Activated naive CD8-positive, alpha-beta T cell treated with anti-CD3 and anti-CD28 coated beads, Interleukin-2, amount 10 ng/mL, durations not matched to agents 7 days and 5 days (primary cell): ENCODE measurements at places on chromosomes 7 and 10. TPM values are rescaled to one million over a fixed set of nuclear protein-coding genes. Genes with fewer than 3 reads are reported as not detected.
A peak's percentile ranks its signal among the peaks of the same experiment; 100 is the strongest.

- no peak overlapping the region for H3K27ac ChIP-seq
- no peaks in the 10 kb centered on the region for H3K4me1 ChIP-seq
- no peak for DNase-seq
Measured at GRCh38 chr7:33876596-33877274, 28.6 kb upstream of the BMPER start.

- H3K4me3 ChIP-seq, result no peak overlapping the region
- H3K27ac ChIP-seq, result no peak overlapping the region
- no peak for DNase-seq
Measured at GRCh38 chr10:79404231-79404609, 41.2 kb downstream of the ZCCHC24 start.

DNA sequence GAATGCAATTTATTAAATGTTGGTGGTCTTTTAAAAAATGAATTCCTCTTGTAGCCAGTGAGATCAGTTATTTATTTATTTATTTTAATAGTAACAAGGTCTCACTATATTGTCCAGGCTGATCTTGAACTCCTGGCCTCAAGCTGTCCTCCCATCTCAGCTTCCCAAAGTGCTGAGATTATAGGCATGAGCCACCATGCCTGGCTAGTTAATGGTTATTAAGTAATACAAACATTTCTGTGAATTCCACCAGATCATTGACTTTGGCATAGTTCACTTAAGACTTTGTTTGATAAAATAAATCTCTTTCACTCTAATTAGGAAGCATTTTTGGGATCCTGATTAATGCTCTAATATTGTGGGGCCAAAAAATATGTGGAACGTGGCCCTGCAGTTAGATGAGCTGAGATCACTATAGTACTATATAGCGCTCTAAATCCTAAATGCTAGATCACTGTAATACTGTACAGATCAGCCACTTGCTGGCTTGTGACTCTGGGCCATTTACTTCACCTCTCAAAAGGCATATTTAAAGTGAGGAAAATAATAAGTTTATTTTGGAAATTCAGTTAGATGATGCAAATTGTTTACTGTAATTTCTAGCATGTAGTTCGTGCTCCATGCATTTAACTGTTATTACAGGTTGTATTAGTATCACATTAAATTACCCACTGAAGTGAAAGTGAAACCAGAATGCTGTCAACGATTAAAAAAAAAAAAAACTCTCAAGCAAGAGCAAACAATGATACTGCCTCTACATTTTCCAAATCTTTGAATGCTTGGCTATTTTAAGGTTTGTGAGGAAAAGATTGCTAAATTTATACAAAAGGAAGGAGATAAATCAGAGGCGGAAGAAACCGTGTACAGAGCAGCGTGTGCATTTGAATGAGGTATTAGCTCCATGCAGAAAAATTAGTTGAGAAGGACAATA lies 15.9 kb upstream of the FAS start:
- peaks cover 21% of the 10 kb centered on the region for H3K4me1 ChIP-seq
- peak overlapping the region; percentile 99 for H3K4me3 ChIP-seq
- DNase-seq, result no peak
- H3K36me3 ChIP-seq, result peaks cover 4% of the 10 kb centered on the region
- H3K27ac ChIP-seq, result peak overlapping the region; percentile 99

DNA sequence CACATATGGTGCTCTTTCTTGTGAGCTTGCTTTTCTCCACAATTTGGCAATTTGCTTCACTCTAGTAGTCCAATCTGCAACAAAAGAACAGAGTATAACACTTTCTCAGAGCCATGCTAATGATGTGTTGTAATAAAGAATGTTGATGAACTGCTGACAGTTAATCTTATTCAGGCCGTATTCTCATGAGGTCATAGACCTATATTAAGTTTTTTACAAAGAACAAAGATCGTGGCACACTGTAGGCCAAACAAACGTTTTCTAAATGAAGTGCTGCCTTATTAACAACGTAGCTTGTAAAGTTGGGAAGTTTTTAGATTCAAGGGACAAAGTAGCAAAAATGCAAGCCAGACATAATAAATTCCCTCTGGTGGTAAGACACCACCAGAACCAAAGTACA lies 160.1 kb downstream of the GALNT11 start:
- no peak overlapping the region for H3K27ac ChIP-seq
- H3K4me1 ChIP-seq, result no peaks in the 10 kb centered on the region
- H3K27me3 ChIP-seq, result no peaks in the 10 kb centered on the region
- no peak for DNase-seq
- no peak overlapping the region for H3K4me3 ChIP-seq

GRCh38 chr7:2825559-2826227 lies 18.4 kb downstream of the GNA12 start:
- peaks cover 2% of the 10 kb centered on the region for H3K4me1 ChIP-seq
- H3K27ac ChIP-seq, result no peak overlapping the region
- no peaks in the 10 kb centered on the region for H3K36me3 ChIP-seq
- no peak for DNase-seq
- H3K4me3 ChIP-seq, result no peak overlapping the region
- no peaks in the 10 kb centered on the region for H3K27me3 ChIP-seq

DNA sequence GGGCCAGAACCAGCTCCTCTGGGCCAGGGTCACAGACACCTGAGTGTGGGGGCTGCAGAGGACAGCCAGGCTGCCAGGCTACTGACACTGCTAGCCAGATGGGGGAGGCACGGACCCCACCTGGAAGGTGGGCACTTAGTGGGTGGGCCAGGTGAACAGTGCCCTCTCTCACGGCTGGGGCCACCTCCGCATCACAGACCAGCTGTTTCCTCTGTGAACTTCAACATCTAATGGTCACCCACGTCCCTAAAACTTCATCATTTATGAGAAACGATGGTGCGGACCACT lies 80.4 kb downstream of the MKI67 start:
- DNase-seq, result no peak
- H3K27me3 ChIP-seq, result no peaks in the 10 kb centered on the region
- peaks cover 31% of the 10 kb centered on the region for H3K4me1 ChIP-seq
- H3K36me3 ChIP-seq, result peaks cover 12% of the 10 kb centered on the region
- peak overlapping the region; percentile 70 for H3K27ac ChIP-seq

DNA sequence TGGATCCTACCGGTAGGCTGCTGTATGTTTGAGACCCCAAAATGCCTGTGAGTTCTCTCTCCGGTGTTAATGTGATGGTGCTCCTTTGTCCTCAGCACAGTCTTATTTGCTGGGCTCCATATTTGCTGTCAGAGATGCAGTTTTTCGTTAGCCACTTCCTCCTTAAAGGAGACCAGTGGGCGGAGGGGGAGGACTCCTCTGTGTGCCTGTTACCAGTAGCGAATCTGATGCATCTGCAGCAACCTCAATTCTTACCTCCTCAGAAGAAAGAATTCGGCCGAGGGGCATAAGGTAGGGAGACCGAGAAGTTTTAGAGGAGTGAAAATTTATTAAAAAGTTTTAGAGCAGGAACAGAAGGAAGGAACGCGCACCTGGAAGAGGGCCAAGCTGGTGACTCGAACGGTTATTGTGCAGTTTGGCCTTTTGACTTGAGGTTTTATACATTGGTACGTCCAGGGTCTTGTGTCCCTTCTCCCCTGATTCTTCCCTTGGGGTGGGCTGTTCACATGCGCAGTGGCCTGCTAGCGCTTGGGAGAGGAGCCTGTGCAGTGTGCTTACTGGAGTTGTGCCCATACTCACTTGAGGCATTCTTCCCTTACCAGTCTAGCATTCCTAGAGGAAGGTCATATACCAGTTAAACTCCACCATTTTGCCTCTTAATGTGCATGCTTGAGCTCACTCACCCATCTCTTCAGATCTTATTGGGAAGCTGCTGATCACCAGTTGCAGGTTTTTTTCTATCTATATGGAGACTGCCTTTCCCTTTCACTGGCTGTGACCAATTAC lies 49.5 kb downstream of the GNAI1 start:
- H3K27ac ChIP-seq, result peak overlapping the region; percentile 4
- peaks cover 1% of the 10 kb centered on the region for H3K36me3 ChIP-seq
- DNase-seq, result no peak
- no peaks in the 10 kb centered on the region for H3K27me3 ChIP-seq
- no peak overlapping the region for H3K4me3 ChIP-seq

DNA sequence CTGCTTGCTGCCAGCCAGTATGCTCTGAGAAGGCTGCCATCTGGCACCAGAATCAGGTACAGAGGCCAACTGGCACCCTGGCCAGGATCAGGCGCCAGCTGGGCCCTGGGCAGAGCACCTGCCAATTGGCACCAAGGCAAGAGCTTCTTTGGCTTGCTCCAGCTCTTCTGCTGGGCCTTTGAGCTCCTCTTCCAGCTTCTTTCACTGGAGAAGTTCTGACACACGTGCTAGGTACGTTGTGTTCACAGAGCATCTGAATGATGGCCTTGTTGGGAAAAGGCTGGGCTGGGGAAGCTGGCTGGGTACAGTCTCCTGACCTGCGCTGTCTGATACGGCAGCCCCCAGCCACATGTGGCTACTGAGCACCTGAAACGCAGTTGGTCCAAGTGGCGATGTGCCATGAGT lies 31.7 kb upstream of the OPALIN start:
- H3K4me1 ChIP-seq, result no peaks in the 10 kb centered on the region
- H3K27me3 ChIP-seq, result peaks cover 7% of the 10 kb centered on the region
- H3K36me3 ChIP-seq, result no peaks in the 10 kb centered on the region

GRCh38 chr7:18607025-18607424 lies 111.5 kb downstream of the HDAC9 start:
- H3K27me3 ChIP-seq, result no peaks in the 10 kb centered on the region
- H3K36me3 ChIP-seq, result no peaks in the 10 kb centered on the region
- H3K4me3 ChIP-seq, result no peak overlapping the region
- H3K4me1 ChIP-seq, result no peaks in the 10 kb centered on the region

- peaks cover 2% of the 10 kb centered on the region for H3K27me3 ChIP-seq
- no peak overlapping the region for H3K27ac ChIP-seq
- no peak overlapping the region for H3K4me3 ChIP-seq
- no peaks in the 10 kb centered on the region for H3K4me1 ChIP-seq
- DNase-seq, result no peak
Measured at GRCh38 chr7:156224833-156225225, 412.6 kb upstream of the SHH start.

DNA sequence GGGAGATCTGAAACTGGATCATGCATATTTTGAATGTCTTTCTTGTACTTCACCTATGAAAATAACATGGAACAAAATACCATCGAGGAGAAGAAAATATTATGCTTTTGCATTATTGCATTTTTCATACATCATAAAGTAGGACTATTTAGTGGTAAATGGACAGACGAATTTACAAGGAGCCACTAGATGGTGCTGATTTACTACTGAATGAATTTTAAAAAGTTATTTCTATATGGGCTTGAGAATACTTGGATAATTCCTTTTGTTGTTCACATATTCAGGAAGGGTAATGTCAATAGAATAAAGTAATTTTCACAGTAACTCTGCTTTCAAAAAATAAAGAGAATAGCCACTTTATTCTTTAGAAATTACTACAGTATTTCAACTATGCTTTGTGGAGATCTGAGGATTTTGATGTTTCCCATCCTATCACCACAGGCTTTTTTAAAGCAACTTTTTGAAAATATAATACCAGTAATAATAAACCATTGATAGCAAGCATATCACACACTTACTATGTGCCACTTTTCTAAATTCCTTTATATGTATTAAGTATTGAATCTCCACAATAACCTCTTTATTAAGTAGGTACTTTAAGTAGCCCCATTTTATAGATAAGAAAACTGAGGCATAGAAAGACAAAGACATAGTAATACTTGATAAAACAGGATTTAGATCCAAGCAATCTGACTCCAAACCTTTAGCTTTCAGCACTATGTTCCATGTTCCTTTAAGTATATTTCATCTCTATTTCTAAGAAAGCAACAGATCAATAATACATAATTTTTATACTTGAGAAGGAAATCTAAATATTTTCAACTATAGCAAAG lies 38.6 kb downstream of the NEBL start:
- DNase-seq, result no peak
- H3K4me3 ChIP-seq, result no peak overlapping the region
- no peak overlapping the region for H3K27ac ChIP-seq
- peaks cover 4% of the 10 kb centered on the region for H3K27me3 ChIP-seq
- H3K36me3 ChIP-seq, result no peaks in the 10 kb centered on the region

- DNase-seq, result no peak
- no peak overlapping the region for H3K4me3 ChIP-seq
- no peaks in the 10 kb centered on the region for H3K4me1 ChIP-seq
- H3K36me3 ChIP-seq, result no peaks in the 10 kb centered on the region
Measured at GRCh38 chr7:118995350-118995749, 770.8 kb downstream of the ANKRD7 start.

- H3K4me1 ChIP-seq, result peaks cover 5% of the 10 kb centered on the region
- peaks cover 29% of the 10 kb centered on the region for H3K27me3 ChIP-seq
- no peak overlapping the region for H3K4me3 ChIP-seq
- no peak overlapping the region for H3K27ac ChIP-seq
- no peaks in the 10 kb centered on the region for H3K36me3 ChIP-seq
Measured at GRCh38 chr10:104286939-104287338, 18.0 kb downstream of the GSTO2 start.

DNA sequence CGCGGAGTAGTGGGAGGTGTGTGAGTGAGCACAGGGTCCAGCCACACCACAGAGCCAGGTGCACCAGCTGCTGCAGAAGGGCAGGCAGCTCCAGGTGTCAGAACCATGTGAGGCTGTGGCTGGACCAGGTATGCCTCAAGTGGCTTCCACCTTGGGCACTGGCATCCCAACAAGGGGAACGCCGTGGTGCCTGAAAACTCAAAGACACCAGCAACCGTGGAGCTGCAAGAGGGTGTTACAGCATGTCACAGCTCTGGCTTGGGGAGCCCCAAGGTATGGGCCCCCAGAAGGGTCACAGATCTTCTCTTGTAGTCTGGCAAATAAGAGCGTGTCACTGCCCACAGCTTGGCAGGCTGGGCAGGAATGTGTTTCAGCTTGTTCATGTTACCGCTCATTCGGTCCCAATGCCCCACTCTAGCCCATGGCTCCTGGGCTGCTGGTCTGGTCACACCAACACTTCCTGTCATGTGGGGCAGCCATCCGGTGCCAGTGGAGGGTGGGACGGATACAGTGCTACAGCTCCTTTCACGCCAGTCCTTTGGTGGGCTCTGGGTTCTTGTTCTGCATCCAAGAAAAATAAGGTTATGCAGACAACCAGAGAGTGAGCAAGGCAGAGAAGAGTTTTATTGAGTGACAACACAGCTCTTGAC lies 29.8 kb downstream of the STRA8 start:
- H3K4me1 ChIP-seq, result no peaks in the 10 kb centered on the region
- H3K27me3 ChIP-seq, result peaks cover 6% of the 10 kb centered on the region
- H3K36me3 ChIP-seq, result no peaks in the 10 kb centered on the region
- H3K27ac ChIP-seq, result no peak overlapping the region
- no peak for DNase-seq

DNA sequence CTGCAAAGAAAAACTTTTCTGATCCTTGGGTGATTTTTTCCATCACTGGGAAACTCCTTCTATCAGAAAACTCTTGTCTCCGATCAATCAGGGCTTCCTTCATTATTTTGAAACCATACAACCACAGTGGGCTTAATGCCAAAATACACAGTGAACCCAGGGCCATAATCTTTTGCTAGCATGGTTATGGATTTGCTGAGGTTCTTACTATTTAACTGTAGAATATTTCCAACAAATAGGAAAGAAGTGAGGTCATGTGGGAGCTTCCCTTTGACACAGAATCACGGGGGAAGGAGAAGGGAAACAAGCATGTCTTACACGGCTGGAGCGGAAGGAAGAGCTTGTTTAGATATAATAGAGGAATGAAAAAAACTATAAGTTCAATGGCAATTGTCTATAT lies 1241.7 kb downstream of the REEP3 start:
- H3K36me3 ChIP-seq, result no peaks in the 10 kb centered on the region
- no peak overlapping the region for H3K27ac ChIP-seq
- DNase-seq, result no peak
- H3K27me3 ChIP-seq, result no peaks in the 10 kb centered on the region

- H3K27ac ChIP-seq, result no peak overlapping the region
- no peak overlapping the region for H3K4me3 ChIP-seq
- no peak for DNase-seq
- H3K36me3 ChIP-seq, result no peaks in the 10 kb centered on the region
Measured at GRCh38 chr10:90614631-90615030, 243.2 kb downstream of the HTR7 start.

The WDR37 gene
- total RNA-seq, result 30.4 TPM

The ELAPOR2 gene
- total RNA-seq, result 2.9 TPM

The NEUROD6 gene
- not detected for total RNA-seq
